CD4-positive, alpha-beta T cell treated with Interleukin-21 for 1 hour (primary cell): ENCODE measurements at places on chromosomes 1 and 21.
A peak's percentile ranks its signal among the peaks of the same experiment; 100 is the strongest.

- no peak for DNase-seq
Measured at GRCh38 chr1:76958828-76959227, 91.5 kb downstream of the ST6GALNAC5 start.

DNA sequence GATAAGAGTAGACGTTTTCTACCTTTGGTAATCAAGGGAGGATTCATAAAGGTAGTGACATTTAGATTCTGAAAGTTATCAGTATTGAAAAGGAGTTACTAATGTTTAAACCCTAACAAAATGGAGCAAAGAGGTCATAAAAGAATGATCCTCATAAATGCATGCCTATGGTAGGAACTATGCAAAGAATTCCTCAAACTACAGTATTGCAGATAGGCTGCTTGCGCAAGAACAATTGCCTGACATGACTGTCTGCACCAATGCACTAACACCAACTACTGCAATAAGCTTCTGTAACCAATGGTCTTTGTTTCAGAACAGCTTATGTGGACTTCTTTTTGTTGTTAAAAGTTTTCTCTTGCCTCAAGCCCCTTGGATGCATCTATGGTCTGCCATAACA is 597.3 kb upstream of the ADGRL4 start:
- no peak for DNase-seq

GRCh38 chr1:211127166-211127565 is 6.8 kb downstream of the KCNH1 start:
- no peak for DNase-seq

DNA sequence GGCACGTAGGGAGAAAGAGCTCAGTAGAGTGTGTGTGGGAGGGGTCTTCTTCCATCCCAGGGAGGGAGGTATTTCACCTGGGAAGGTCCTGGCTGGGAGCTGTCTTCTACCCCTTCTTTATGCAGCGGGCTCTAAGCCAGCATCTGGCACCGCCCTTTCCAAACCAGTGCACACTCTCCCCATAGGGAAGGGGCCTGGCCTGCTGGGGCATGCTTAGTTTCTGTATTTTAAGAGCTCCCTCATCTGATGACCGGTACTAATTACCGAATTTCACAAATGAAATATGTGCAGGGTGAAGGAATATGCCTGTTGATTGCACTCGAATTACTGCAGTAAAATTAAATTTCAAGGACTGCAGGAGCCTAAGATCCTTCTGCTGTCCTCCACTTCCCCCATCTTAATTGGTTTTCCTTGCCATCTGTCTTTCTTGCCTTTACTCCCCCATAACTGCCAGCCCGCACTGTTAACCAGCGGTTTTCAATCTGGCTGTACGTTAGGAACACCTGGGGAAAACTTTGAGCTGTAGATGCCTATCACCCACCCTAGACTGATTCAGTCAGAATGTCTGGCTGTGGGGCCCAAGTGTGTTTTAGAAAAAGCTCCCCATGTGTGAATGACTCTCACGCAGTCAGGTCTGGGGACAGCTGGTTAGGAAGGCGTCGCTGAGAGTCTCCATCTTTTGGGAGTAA is 20.1 kb downstream of the GALNT2 start:
- no peak for DNase-seq

DNA sequence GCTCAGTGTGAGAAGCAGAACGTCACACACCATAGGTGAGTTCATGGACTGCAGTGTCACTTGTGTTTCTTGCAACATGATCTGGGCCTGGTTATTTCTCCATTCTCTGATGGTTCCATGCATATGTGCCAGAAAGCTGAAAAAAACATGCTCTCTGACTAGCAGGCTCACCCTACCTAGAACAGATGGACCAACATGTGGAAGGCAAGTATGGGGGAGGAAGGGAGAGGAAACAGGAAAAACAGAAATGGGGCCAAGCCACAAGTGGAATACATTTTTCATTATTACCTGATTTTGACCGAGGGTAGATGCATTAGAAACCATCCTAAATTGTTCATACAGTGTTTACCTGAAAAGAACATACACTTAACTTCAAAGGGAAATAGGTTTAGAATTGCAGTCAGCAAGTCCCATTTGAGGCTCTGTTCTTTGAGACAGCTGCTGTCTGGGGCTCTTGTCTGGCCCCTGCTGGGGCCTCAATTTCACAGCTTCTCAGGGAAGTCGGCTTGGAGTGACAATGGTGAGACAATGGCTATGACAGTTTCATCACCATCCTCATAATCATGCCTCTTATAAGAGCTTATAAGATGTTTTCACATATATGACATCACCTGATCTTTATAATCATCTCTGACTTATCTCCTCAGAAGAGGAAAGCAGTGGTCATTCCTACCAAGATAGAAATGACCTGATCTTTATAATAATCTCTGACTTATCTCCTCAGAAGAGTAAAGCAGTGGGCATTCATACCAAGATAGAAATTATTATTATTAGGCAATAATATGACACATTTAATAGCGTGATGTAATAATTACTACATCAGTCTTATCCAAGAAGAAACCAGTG is 327.3 kb downstream of the SIPA1L2 start:
- no peak for DNase-seq

DNA sequence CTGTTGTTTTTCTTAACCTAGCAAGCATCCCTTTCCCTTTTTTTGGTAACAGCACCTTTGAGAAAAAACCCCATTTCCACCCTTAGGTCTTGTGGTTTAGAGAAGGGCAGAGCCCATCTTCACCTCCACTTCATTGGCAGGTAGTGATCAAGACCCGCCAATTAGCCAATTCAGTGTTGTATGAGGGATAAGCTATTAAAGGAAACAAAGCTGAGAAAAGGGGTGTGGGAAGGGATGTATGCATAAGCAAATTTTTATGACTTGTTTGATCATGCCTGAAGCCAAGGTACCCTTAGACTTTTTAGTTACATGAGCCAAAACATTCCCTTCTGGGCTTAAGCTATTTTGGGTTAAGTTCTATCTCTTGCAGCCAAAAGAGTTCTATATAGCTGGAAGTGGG is 3.6 kb upstream of the ZNF697 start:
- DNase-seq = no peak

GRCh38 chr1:214454569-214455396 is 96.6 kb downstream of the PTPN14 start:
- no peak for DNase-seq

- DNase-seq = no peak
Measured at GRCh38 chr1:160401487-160401805, 1.1 kb downstream of the VANGL2 start.

DNA sequence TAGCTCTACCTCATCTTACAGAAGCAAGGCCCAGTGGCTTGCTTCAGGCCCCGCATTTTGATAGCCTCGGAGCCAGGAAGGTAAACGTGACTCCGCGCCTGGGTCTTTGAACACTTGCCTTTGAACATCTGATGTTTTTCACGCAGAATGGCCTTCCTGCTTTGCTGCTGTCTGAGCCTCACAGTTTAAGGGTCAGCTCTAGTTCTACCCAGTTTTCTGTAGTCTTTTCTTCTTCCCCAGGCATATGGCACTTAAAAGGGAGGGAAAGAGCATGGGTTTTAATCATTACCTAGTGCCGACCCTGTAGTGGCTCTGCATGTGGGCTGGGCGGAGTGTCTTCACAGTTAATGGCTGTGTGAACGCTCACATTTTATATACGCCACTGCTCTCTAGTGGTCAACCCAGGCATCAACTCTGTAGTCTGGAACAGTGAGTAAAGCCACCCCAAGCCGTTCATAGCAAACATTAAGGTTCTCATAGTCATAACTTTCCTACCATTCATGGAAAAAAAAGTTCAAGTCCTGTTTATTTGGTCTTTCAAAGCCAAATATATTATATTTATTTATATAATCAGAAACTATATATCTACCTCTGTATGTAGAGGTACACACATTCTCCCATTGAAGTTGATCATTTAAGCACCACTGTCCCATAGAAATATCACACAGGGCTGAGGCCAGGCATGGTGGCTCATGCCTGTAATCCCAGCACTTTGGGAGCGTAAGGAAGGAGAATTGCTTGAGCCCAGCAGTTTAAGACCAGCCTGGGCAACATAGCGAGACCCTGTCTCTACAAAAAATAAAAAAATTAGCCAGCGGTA is 78.1 kb downstream of the IER5 start:
- peak; percentile 77 for DNase-seq

DNA sequence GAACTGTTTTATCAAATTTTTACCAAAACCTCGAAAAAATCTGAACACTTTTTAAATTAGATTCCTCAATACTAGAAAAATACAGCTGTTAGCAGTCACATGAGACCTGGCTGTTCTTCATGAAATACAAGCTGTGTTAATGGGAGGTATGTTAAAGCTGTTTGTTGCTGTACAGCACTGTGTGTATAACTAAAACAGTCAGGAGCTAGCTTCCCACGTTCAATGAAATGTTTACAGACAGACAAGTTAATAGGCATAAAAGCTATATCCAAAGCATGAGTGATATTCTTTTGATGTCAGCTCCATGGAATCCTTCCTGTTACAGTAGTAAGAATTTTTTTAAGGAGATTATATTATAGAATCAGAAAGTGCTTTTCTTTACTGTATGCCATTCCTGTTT is 223.2 kb upstream of the FOXD3 start:
- DNase-seq = no peak
